Dermis blood vessel endothelial cell (primary cell): ENCODE measurements at places on chromosomes 11 and 22. TPM values are rescaled to one million over a fixed set of nuclear protein-coding genes. Genes with fewer than 3 reads are reported as not detected.

Gene CCDC34
- total RNA-seq = 4.1 and 4.3 TPM in 2 replicates

Gene DCHS1
- total RNA-seq = 61.8 and 81.7 TPM in 2 replicates

Gene KRTAP5-10
- total RNA-seq = not detected in 2 replicates

DNA sequence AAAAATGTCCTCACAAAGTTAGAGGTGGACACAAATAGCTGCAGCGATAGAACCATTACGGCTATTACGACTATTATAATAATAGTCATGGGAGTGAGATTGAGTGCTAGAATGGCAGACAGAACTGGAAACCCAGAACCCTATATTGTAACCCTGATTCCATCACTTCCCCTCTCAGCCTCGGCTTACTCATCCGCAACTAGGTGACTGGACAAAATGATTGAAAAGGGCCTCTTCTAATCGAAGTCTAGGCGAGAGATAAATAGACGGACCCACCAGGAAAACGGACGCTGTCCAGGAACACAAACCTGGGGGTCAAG lies 629 bp downstream of the PSMA1 start:
- DNase-seq = no peak

- no peak for DNase-seq
Observed at GRCh38 chr22:31398231-31398630, 1.2 kb upstream of the DRG1 start.

- DNase-seq = no peak
Observed at GRCh38 chr11:127182586-127183203, 182.1 kb upstream of the KIRREL3 start.
